ENCODE measurements at places on chromosomes 7 and 10.

- DNase-seq: no peak
Observed at GRCh38 chr7:27207348-27207985, 7.6 kb upstream of the HOXA13 start.

DNA sequence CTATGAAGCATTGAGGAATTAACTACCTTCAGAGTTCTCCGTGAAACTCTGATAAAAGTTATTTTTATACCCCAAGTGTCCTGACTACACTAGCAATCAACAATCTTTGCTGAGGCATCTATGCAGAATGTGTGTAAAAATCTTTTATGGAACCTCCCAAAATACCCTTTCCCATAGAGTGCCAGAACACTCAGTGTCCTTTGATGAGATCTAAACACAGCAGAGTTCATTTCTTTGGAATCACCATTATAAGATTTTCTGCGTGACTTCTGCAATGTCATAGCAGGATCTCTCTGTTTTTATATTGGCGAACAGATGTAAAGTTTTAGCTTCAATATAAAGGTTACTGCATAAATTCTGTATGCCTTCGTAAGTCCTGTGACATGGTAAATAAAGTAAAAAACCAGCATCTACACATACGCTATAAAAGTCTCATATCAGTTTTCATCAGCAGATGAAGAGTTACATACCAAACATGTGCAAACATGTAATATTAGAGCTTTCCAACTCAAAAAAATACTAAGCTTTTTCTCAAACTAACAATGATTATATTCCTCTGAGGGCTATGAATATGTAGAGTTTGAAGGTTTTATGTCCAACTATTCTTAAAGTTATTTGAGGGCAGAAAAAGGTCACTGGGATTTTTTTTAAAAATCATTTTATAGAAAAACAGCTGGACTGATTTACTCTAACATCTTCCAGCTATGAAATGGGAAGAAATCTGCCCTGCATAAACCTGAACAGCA is 67.2 kb downstream of the SKIDA1 start:
- no peak for DNase-seq

DNA sequence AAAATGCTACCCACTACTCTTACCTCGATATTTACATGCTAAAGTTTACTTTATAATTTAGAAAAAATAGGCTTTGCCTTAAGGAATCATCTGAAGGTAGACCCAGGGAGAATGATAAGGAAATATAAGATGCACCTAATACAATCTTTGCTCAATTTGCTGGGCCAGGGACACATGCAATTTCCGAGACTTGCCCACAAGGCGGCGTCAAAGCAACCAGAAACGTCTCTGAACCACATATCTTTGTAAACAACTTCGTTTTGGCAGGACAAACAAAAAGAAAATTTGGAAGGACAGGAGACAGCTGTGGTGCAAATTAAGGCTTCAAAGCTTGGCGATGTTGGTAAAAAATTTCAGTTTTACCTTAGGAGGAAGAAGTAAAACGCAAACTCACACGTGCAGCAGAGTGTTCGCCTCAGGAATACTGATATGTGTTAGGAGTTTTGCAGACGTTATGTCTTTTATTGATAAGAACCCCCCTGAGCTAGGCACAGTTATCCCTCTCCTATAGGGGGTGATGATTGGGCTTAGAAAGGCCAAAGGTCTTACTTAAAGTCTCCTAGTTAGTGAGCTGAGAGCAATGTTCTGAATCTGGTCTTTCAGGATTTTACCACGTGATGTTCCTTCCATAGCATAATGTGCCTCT is 134.3 kb downstream of the PRKCQ start:
- peak; percentile 82 for DNase-seq

DNA sequence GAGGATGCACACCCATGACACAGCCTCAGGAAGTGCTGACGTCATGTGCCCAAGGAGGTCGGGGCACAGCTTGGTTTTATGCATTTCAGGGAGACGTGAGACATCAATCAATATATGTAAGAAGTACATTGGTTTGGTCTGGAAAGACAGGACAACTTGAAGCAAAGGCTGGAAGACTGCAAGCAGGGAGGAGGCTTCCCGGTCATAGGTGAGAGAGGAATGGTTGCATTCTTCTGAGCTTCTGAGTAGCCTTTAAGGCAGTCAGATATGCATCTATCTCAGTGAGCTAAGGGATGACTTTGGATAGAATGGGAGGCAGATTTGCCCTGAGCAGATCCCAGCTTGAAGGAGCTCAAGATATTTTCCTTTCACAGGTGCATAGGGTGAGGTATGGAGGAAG is 349.5 kb downstream of the TYW1 start:
- DNase-seq: no peak

- peak; percentile 89 for DNase-seq
Observed at GRCh38 chr10:114694752-114695151, 36.7 kb upstream of the ABLIM1 start.

- DNase-seq: no peak
Observed at GRCh38 chr10:49308881-49309280, 9.9 kb downstream of the C10orf71 start.

GRCh38 chr10:47009215-47009838 is 98.1 kb downstream of the PTPN20 start:
- DNase-seq: no peak

DNA sequence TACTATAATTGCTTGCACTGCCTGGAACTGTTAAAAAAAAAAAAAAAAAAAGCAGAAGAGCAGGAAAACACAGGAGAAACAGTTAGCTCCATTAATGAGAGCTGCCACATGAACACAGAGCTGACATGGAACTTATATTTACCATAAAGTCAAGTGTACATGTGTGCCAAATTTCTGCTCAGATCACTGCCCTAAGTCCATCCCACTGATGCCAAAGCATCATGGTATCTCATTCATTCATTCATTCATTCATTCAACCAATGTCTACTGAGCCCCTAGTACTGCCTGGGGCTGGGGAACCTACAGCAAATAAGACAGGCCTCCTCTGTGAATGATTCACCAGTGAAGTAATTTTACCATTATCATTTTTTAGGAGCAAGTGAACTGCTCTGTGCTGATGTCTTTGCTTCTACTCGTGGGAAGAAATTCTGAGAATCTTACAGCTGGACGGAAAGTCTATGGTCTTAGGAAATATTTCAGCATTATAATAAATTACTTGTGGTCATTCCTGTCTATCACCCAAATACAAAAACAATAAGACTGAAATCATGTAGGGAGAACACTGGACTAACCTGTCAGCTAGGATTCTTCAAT is 58.8 kb upstream of the ABLIM1 start:
- no peak for DNase-seq

GRCh38 chr10:131641231-131641630 is 259.6 kb upstream of the PPP2R2D start:
- no peak for DNase-seq

DNA sequence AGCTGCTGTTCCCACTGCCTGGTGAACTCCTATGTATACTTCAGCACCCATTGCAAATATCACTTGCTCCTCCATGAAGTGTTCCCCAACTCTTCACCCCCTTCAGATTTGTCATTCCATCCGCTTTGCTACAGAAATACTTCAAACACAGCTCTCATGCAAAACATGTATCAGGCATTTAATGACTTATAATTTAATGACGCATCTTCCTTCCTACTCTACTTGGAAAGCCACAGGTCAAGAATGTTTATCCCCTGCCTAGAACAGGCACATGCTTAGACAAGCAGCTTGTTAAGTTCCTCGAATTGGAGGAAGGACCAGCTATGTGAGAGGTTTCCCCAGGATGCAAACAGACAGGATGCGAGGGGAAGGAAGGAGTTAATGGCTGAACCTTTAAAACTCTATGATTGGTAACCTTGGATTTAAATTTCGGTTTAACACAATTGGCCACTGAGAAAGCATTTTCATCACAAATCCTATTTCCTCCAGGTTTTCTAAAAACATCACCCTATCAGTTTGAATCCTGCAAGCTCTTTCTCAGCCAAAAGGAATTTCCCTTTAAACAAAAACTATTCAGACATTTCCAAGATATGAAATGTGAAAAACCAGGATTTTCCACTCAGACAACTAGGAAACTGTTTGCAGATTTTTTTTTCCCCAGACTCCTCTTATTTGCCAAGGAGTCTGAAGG is 11.5 kb downstream of the CREB3L2 start:
- DNase-seq: no peak

DNA sequence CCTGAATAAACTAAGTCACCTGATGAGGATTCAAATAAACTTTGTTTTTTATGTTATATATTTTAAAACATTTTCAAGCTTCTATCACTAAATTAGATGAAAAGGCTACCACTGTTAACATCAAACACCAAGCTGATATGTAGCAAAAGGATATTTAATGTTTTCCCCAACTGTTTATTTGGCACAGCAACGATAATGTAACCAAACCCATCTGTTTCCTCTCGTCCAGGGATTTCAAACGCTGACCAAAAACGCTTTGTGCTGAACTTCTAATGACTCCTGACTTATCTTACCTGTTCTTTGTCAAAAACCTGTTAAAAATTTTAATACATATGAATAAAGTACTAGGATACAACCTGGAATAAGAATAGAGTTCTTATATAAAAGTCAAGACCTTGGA is 30.5 kb downstream of the DCLRE1A start:
- DNase-seq: no peak

DNA sequence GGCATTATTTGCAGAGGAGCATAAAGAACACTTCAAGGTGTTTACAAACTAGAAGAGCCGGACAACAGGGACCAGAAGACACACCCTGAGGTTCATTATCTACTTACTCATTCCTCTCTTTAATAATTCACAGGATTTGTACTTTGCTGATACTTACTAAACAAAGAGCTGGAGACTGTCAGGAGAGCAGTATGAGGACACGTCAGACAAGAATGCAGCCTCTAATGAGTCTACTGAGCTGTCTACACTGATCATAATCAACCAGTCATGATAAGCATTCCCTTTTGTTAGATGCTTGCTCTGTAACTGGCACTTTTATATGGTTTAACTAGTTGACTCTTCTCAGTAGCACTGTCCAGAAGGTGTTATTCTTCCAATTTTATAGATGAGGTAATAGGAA is 243.3 kb upstream of the CDC14C start:
- no peak for DNase-seq

DNA sequence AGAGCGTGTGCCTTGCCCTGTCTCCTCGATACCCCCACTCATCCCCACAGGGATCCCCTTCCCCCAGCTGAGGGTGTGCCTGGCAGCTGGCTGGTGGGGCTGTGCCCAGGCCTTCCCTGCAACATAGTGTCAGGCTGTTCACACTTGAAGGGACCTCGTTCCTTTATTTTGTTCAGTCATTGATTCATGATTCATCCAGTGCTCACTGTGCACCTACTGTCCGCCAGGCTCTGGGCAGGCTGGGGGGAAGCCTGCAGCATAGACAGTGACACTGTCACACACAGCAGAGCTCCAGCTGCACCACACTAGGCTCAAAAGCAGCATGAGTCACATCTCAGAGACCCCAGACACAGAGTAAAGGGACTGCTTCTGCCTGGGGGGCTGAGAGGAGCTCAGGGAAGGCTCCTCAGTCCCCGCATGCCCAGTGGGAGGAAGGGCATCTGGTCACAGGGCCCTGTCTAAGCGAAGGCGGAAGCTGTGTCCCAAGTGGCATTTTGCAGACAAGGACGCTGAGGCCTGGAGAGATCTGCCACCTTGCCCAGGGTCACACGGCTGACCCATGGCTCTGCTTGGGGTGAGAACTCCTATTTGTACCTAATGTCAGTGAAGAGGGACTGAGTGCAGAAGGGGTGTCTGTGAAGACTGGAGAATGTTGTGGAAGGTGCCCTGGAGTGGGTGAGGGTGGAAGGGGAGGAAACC is 27.9 kb downstream of the CDH23 start:
- DNase-seq: peak; percentile 35

GRCh38 chr7:1768832-1769231 is 98.8 kb downstream of the ELFN1 start:
- peak; percentile 61 for DNase-seq

DNA sequence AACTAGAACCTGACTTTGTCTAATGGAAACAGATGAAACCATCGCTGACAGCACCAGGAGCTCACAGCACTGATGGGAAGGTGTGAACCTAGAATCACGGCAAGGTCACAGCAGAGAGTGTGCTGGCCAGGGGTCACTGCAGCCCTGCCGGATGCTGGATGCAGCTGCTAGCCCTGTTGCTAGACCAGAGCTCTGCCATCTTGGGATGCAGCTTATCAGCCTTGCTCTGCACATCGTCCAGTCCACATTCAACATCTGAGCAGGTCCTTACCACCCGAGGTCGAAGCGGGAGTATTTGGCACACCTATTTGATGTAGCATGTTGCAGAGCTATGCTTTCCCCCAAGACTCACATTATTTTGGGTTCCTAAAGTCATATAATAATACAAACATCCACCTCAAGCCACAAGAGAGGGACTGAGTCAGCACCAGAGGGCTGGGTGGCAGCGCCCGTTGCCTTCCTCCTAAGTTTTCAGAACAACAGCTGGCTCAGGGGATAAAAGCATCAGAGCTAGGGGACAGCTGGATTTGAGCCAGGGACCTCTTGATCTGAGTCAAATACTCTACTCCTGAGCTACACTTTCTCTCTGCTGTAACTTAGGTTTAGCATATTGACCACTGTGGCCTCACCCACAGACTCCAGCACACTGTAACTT is 135.3 kb downstream of the ZNF467 start:
- DNase-seq: no peak

Data from endodermal cell (in vitro differentiated cells).